ENCODE measurements at places on chromosomes 6 and 20.
A peak's percentile ranks its signal among the peaks of the same experiment; 100 is the strongest.

GRCh38 chr20:31720486-31721407 is 1.9 kb downstream of the BCL2L1 start:
- DNase-seq: peak; percentile 31

GRCh38 chr6:56347526-56347925 is 100.1 kb upstream of the COL21A1 start:
- no peak for DNase-seq

- DNase-seq: no peak
Measured at GRCh38 chr6:169804427-169804826, 53.0 kb downstream of the ERMARD start.

- DNase-seq: no peak
Measured at GRCh38 chr6:83633149-83633548, 75.8 kb downstream of the SNAP91 start.

- DNase-seq: no peak
Measured at GRCh38 chr6:2730353-2731107, 20.2 kb downstream of the MYLK4 start.

DNA sequence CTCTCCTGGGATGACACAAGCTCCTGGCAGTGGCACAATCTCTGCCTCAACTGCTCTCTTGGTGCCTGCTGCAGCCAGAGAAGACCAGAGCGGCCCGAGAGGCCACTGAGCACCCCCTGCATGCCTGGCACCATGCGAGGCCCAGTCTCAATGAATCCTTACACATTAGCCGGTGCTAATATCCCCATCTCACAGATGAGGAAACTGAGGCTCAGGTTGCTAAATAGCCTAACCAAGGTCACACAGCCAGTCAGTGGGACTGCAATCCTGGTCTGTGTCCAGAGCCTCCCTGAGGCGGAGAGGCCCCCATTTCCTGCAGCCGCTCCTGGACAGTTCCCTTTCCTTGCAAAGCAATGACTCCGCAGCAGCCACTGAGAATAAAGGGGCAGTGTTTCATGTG is 81.2 kb downstream of the GRM4 start:
- no peak for DNase-seq

DNA sequence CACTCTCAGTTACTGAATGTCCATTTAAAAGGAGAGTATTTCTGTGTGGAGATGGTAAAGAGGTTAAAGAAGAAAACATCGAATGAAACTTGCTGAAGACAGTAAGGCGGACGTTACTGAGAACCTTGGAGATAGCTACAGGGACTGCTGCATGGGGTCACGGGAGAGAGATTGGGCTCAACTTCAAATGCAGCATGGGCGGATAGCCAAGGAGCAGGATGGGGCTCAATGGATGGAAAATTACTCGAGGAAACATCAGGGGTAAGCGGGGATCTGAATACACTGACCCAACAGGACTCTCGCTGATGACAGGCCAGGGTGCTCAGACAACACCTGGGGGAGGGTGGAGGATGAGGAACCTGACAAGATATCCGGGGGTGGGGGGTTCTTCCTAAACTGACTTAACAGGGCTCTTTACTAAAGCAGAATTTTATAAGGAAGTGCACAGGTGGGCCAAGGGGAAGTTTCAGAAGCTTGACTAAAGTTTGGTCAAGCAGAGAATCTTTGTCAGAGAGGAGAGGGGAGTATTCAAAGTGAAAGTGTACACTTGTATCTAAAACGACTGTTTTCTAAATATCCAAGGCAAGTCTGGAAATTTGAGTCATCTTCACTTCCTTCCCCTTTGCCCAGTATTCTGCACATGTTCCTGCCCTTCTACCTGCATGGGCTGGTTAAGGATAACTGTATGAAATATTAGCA is 22.8 kb downstream of the ECT2L start:
- DNase-seq: no peak

DNA sequence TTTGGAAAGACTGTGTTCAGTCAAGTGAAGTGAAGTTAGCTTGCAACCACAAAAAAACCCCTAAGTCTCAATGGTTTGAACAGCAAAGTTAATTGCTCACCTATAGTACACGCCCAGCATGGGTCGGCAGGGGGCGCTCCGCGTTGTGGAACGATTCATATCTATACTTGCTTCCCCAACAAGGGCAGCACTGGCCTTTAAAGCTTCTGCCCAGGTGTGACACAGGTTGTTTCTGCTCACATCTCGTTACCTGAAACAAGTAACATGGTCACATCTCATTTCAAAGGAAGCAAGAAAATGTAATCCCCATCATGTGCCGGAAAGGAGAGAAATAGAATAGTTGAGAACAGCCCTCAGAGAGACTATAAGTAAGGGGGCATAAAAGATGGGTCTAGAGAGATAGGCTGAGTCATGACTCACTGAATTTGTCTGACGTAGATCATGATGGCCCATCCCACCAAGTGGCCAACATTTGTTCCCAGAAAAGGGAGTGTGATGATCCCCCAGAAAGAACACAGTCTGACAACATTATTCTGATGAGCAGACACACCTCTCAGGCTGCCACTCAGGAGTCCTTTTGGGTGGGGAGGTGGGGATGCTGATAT is 29.0 kb downstream of the HNF4A start:
- DNase-seq: peak; percentile 37

DNA sequence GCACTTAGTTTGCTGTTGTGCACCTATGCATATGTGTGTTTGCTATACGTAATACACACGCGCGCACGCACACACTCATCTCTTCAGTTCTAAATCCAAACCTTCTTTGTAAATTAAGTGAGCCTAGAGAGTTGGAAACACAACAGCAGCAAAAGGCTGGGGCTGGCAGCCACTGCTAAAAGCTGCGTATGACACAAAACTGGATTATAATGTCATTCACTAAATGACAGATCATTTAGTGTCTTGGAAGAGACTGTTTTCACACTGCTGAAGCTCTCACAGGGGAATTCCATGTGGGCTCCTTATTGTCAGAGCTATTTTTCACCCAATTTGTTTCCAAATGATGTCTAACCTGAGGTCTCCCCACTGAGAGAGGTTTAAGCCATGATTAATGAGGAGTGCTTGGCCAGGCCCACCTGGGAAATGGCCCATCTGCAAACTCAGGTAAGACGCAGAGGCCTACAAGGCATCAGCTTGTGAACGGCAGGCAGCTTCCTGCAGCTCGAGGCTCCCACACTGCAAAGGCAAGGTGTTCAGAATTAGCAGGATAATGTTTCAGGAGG is 94.2 kb downstream of the OLIG3 start:
- DNase-seq: no peak

- DNase-seq: no peak
Measured at GRCh38 chr6:18107061-18107460, 15.4 kb downstream of the NHLRC1 start.

DNA sequence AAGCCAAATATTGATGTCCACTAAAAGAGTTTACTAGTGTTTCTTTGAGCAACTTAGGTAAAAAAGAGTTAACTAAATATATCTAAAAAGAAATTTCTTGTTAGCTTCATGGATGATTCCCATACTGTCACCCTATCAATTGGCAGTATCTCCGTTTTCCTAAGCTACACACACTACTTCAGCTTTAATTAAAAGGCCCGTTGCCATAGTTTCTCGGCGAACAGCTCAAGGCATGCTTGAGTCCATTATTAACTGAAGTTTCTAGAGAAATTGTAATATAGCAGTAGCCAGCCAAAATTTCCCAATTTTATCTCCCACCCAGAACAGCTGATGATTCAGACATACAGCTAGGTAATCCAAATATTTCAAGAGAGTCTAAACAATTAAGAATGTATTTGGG is 20.0 kb upstream of the BEND6 start:
- DNase-seq: no peak

DNA sequence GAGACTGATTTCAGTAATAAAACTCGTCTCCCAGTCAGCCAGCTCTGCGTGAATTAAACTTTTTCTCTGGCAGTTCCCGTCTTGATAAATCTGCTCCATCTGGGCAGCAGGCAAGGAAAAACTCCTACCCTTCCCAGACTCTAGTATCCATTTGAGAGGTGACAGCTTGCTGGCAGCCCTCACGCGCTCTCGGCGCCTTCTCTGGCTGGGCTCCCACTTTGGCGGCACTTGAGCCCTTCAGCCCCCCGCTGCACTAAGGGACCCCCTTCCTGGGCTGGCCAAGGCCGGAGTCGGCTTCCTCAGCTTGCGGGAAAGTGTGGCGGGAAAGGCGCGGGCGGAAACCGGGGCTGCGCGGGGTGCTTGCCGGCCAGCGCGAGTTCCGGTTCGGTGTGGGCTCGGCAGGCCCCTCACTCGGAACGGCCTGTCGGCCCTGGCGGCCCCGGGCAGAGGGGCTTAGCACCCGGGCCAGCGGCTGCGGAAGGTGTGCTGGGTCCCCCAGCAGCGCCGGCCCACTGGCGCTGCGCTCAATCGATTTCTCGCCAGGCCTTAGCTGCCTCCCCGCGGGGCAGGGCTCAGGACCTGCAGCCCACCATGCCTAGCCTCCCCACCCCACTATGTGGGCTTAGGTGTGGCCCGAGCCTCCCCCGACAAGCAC is 21.8 kb upstream of the GMPR start:
- DNase-seq: no peak

DNA sequence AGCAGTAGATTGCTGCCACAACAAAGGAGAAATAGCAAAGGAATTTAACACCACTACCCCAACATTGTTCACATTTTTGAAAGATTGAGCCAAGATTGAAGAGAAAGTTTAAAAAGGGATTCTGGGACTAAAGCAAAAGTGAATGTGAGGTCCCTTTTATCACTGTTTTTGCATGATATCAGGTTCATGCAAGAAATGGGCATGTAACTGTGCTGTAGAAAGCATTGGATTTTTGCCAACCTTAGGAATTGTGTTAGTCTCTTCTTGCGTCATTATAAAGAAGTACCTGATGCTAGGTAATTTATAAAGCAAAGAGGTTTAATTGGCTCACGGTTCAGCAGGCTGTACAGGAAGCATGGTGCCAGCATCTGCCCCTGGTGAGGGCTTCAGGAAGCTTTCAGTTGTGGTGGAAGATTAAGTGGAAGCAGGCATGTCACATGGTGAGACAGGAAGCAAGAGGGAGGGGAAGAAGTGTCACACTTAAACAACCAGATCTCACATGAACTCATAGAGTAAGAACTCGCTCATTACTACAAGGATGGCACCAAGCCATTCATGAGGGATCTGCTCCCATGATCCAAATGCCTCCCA is 4.6 kb upstream of the GJB7 start:
- no peak for DNase-seq

DNA sequence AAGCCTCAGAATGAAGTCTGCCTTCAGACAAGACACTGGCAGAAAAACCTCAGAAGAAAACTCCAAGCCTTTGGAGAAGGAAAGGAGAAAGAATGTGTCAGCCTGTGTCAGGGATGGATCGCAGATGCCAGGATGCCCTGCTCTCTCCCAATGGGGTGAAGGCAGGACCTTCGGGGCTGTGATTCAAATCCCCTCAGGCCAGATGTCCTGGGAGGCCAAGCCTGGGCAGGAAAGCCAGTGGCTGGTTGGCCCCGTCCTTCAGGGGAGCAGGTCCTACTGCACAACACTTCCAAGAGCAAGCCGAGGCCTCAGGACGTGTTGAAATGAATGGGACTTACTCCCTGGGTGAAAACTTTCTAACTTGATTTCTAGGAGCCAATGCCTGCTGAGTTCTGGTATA is 36.5 kb downstream of the GJA10 start:
- DNase-seq: no peak

DNA sequence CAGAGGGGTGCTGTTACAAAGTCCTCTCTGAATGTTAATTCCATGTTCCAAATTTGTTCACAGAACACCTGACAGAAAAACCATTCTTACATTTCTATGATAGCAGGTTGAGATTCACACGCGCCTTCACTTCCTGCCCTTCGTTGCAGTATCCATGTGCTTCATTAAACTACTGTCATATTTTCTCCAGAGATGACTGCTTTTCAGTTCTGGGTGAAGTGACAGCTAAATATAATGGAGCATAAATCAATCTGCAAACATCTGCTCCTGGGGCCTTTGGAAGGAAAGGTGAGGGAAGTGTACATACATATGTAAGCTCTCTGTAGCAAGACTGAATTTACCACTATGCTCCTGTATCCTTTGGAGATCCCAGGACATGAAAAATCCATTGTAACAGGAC is 750.2 kb downstream of the HDGFL1 start:
- no peak for DNase-seq

DNA sequence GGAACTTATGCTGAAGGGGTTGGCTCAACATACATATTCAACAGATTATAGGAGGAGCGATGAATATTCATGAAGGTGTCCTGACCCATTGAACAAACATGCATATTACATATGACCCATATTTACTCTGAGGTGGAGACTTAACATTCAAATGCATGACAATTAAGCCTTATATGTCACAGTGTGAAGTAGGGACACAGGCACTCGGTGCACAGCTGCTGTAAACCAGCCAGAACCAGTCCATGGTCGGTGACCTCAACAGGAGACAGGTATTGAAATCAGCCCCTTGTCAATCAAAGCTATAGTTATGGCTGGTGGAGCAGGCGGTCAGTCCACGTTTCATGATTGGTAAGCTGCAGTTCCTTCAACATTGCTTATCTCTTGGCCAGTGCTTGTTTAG is 347.3 kb downstream of the THBS2 start:
- no peak for DNase-seq

DNA sequence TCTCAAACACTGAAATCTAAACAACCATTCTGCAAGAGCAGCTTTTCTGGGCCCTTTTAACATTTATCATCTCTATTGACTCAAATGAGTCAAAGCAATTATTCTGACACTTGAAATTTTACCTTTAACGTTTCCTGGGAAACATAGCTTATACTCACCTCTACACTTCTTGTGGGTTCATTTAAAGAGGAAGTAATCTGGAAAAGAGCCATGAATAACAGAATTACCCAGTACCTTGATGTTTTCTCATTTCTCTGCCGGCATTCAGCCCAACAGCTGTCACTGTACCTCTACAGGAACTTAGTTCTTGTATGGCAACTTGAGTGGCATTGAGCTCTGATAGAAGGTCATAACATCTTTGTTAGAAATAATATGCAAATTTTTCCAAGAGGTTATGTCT is 272.2 kb downstream of the KCNQ5 start:
- DNase-seq: no peak

DNA sequence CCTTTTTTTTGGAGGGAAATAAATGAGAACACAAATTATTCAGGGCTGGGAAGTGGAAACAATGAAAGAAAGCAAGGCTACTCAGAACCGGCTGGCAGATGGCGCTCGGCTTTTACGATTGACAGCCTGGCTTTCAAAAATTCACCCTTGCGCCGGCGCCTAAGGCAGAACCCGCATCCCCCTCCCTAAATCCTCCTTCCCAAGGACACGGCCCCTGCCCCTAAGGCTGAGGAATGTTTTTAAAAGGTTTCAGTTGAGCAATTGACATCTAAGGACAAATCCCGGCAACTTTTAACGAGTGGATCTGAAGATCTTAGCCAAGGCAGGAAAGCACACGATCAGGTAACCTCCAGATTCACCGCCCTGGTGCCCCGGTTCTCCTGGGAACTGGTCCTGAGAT is 16.3 kb downstream of the GNAS start:
- DNase-seq: no peak
